ENCODE measurements at places on chromosomes 13 and 19.

- no peak for DNase-seq
Observed at GRCh38 chr19:49507803-49508494, 4.5 kb upstream of the FCGRT start.

GRCh38 chr13:112441779-112442310 lies 65.7 kb downstream of the SPACA7 start:
- no peak for DNase-seq

- no peak for DNase-seq
Observed at GRCh38 chr19:34661357-34661756, 15.6 kb downstream of the SCGB2B2 start.

GRCh38 chr13:57123681-57124080 lies 17.0 kb upstream of the PRR20A start:
- DNase-seq, result no peak

DNA sequence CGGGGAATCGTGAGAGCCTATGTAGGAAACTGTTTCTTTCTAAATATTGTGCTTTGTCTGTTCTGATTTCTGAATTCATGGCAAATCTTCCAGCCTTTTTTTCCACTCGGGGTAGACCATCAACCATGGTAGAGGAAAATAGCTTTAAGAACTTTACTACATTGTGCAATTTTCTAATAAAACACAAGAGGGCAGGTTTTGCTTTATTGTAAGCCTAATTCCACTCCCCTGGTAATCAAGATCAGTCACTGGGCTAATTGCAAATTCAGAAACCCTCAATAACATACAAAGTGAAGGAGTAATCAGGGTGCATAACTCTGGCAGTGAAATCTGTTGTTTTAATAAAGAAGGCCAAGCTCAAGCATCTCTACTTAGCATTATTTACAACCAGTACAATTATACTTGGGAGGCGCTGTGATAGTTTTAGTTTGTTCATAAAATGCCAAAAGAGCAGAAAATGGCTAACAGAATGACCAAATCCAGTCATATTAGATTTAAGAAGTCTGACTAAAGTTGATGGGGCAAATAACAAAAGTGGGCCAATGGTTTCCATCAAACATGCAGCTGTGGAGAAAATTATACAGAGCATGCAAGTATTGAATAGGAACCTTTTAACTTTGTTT lies 43.8 kb downstream of the DCT start:
- peak; percentile 93 for DNase-seq

DNA sequence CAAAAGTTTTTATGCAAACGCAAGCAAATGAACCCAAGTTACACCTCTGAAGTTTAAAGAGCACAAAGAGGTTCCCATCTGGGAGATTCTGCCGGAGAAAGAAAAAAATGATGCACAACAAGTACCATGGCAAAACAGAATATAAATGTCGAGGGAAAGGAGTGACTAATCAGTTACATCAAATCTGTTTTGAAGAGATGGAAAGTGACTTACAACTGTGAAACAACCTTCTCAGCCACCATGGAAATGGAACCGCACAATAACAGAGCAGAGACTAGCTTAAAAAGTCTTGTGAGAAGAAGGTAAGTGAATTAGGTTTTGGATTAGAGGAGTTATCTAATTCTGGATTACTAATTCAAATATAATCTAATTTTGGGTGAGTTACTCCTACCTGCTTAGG lies 2.4 kb downstream of the HSPH1 start:
- no peak for DNase-seq

- no peak for DNase-seq
Observed at GRCh38 chr19:44728178-44728577, 20.3 kb upstream of the BCL3 start.

GRCh38 chr19:18435842-18436670 lies 1.9 kb downstream of the ISYNA1 start:
- no peak for DNase-seq

- no peak for DNase-seq
Observed at GRCh38 chr13:23790577-23791170, 98.5 kb downstream of the MIPEP start.

DNA sequence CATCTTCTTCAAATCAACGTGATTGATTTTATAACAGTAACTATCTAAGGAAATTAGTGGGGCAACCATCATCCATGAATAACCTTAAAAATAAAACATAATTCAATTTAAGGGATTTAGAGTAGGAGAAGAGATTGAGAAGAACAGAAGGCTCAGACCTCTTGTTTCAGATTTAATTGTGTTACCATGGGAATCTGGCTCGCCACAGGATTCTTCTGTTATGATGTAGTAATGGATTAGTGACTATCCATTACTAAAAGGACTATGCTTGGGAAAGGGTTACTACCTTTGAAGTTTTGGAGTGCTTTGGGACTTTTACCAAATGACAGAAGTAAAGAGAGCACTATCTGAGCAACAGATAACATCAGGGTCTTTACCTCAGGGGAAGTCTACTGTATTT lies 13.2 kb downstream of the FREM2 start:
- no peak for DNase-seq

- DNase-seq, result peak; percentile 73
Observed at GRCh38 chr13:51688937-51689662, 104.8 kb downstream of the WDFY2 start.

DNA sequence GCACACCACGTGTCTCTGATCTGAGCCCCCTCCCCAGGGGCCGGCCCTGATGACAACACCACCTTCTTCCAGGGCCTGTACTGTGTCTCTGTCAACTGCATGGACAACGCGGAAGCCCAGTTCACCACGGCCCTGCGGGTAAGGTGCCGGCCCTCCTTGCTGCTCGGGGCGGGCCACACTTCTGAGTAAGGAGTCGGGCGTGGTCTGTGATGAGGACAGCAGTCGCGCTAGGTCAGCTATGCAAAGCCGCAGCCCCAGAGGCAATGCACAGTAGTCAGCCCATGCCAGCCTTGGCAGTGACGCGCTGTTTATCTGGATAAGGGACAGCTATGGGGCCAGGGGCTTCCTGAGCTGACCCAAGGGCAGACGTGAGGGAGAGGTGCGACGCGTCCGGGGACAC lies 24.6 kb downstream of the MAU2 start:
- DNase-seq, result no peak

DNA sequence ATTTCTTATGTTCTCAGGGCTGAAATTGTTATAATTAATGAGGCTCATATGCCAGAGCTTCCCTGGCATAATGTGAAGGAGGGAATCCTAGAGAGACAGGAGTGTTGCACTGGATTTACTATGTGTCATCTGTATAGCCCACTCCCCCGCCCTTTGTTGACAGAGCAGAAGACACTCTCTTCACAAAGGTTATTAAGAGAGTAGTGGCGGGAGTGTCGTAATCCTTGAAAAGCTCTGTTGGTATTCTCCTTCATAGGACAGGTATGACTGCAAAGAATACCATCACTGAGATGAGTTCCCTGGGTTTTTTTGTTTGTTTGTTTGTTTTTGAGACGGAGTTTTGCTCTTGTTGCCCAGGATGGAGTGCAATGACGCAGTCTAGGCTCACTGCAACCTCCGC lies 14.0 kb downstream of the ZNF121 start:
- DNase-seq, result no peak

DNA sequence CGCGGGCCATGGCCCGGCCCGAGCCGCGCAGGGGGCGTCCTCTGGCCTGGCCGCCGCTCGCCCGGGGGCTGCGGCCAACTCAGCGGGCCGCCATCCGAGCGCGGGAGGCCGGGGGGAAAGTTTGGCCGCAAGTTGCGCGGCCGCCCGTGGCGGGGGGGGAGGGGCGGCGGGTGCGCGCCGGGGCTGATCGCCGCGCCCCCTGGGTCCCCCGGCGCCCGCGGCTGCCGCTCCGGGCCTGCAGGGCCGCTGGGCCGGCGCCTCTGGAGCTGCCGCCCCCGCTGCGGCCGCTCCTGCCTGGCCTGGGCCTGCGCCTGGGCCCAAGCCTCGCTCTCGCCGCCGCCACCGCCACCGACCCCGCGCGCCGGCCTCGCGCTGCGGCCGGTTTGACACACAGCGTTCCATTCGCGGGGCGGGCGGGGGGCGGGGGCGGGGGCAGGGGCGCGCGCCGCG lies at the start of gene NR2F6:
Gene NR2F6 (minus strand): TSS at position 385 of the 450 bp plus-strand sequence. CDS start 699 bp downstream, outside the sequence.
- no peak for DNase-seq

GRCh38 chr13:94661406-94661805 lies 50.9 kb downstream of the SOX21 start:
- DNase-seq, result no peak

DNA sequence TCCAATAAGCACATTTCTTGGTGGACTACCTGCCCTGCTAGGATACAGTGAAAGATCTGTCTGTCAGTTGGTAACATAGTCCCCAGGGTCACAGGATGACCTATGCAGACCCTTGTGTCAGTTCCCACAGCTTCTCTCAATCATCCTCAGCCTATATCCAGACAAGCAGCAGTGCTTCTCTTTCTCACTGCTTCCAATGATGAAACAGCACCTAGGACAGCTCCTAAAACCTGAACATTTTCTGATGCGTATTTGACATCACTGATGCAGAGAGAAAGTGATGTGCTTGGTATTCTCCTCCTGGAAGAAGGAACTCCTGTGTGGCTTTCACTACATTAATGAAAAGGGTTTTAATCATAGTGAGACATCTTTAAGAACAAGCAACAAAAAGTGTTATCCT lies 43.7 kb downstream of the ZNF557 start:
- DNase-seq, result no peak

GRCh38 chr19:44658069-44658733 lies 13.1 kb upstream of the CEACAM19 start:
- DNase-seq, result no peak

- no peak for DNase-seq
Observed at GRCh38 chr19:8319807-8320520, 1.2 kb downstream of the NDUFA7 start.

GRCh38 chr13:30142486-30143211 lies 164.7 kb downstream of the KATNAL1 start:
- no peak for DNase-seq

GRCh38 chr13:113550453-113550852 lies 34.1 kb upstream of the TFDP1 start:
- DNase-seq, result no peak

GRCh38 chr19:30784850-30785457 lies 412.8 kb downstream of the ZNF536 start:
- peak; percentile 75 for DNase-seq

GRCh38 chr19:40090241-40091204 lies at the start of gene ZNF780A:
TSS of gene ZNF780A (minus strand) at chr19:40090943. CDS start at chr19:40084753, 6,190 bp downstream.
- peak; percentile 68 for DNase-seq

GRCh38 chr19:40059624-40060023 lies 3.6 kb upstream of the ZNF780B start:
- no peak for DNase-seq

- peak; percentile 8 for DNase-seq
Observed at GRCh38 chr13:49549289-49549688, 36.1 kb downstream of the RCBTB1 start.

GRCh38 chr13:113875837-113876281 lies 12.0 kb upstream of the GAS6 start:
- no peak for DNase-seq

DNA sequence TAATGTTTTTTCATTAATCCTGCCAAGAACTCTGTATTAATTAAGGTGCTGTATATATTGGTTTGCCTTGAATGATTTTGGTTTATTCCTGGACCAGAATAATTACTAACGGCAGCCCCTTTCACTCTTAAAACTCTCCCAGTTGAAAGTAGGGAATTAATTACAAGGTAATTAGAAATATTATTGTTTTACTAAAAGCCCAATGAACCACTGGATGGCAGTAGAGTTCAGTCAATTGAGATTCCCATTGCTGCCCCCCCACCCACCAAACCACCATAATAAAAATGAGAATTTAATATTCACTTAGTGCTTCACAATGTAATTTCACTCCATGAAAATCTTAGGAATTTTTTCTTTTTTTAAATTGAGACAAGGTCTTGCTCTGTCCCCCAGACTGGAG lies 13.7 kb downstream of the WBP4 start:
- DNase-seq, result no peak

GRCh38 chr13:33191425-33192210 lies 93.9 kb downstream of the STARD13 start:
- no peak for DNase-seq

DNA sequence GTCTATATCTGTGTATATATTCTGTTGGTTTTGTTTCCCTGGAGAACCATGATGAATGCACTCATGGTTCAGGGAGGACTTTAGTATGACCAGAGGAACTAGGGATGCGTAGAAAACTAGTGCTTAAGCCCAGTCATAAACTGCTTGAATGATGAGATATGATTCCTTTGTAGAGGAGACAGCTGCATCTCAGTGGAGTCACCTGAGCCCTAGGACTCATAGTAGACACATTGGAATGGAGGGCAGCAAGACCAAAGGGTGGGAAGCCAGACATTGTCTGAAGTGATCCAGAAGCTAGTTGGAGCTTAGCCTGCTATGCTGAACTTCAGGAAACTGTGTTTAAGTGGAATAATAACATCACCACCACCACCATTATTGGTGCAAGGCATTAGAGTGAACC lies 89.5 kb upstream of the SPATA13 start:
- no peak for DNase-seq

DNA sequence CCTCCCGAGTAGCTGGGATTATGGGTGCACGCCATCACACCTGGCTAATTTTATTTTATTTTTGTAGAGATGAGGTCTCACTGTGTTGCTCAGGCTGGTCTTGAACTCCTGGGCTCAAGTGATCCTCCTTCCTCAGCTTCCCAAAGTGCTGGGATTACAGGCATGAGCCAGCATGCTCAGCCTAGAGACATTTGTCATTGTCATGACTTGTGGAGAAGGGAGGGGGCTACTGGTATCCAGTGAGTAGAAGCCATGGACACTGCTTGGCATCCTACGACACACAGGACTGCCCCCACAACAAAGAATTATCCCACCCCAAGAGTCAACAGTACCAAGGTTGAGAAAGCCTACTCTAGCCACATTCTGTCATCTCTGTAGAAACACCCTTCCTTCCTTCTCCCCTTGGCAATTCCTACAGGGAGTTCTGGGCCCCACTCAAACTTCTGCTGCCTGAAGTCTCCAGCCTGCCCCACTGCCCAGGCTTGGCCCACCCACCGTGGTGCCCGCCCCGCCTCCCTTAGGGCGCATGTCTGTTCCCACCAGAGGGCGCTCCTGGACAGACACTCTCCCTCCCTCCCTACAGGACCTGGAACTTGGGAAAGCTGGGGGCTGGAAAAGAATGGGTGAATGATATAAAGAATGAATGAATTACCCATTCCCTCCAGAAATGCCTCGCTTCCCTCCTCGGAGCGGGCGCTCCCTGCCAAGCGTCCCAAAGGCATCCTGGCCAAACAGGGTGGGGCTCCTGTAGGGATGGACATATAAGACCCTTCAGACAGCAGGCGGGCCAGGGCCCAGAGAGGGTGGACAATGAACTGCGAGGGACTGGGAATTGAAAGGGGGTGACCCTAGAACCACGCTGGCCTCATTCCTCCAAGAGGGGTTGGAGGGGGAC lies 5.5 kb upstream of the EMP3 start:
- peak; percentile 84 for DNase-seq

- no peak for DNase-seq
Observed at GRCh38 chr13:102774214-102774568, 605 bp upstream of the TEX30 start.

DNA sequence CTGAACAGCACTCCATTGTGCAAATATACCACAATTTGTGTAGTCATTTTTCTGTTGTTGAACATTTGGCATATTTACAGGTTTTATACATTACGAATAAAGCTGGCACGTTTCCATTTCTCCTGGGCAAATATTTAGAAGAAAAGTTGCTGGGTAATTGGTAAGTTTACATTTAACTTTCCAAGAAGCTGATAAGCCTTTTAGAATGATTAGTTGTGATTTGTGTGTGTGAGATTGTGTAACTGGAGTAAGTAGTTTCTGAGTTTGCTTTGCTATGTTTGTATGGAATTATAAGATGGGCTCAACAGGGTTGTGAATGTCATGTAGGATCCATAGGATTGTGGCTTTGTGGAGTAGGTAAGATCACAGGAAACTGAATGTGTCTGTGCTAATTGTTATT lies 1.6 kb upstream of the ZNF529 start:
- DNase-seq, result no peak
